ENCODE measurements at places on chromosomes 5 and 9. TPM values are rescaled to one million over a fixed set of nuclear protein-coding genes. Genes with fewer than 3 reads are reported as not detected.

GRCh38 chr9:82410306-82410705 lies 421.7 kb downstream of the SPATA31D1 start:
- DNase-seq = no peak

Gene ARSI
- total RNA-seq = 1.8 TPM

- DNase-seq = no peak
Measured at GRCh38 chr9:121268851-121269641, 1.1 kb downstream of the GSN start.

Gene SHROOM1
- total RNA-seq = 12.1 TPM

DNA sequence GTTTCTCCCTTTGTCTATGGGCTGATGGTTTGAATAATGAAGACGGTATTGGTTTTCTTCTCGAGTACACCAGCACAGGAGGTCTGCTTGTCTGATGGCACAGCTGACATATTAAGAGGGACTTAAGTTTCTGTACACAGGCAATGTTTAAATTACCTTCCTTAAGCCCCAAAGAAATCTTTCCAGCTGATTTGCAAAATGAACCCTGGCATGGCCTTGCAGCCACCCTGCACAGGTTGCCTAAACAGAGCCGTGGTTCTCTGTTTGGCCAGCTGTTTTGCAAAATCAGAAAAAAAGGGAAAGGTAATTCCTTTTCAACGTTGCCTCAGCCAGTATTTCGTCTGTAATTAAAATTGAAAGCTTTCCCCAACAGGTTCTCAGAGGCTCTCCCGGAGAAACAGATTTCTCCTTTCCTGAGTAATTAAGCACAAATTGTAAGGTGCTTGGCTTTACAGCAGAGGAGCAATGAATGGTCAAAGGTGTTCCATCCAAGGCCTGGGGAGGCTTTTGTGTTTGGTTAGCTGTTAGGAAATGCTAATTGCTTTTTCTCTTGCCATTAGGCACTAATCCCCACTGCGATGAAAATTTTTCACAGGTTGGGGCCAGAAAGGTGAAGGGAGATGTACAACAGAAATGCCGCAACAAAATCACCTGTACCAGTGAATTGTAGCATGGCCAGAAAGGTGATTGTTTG lies 138.9 kb downstream of the RASEF start:
- no peak for DNase-seq

GRCh38 chr9:91359734-91360470 lies 1.8 kb downstream of the AUH start:
- no peak for DNase-seq

DNA sequence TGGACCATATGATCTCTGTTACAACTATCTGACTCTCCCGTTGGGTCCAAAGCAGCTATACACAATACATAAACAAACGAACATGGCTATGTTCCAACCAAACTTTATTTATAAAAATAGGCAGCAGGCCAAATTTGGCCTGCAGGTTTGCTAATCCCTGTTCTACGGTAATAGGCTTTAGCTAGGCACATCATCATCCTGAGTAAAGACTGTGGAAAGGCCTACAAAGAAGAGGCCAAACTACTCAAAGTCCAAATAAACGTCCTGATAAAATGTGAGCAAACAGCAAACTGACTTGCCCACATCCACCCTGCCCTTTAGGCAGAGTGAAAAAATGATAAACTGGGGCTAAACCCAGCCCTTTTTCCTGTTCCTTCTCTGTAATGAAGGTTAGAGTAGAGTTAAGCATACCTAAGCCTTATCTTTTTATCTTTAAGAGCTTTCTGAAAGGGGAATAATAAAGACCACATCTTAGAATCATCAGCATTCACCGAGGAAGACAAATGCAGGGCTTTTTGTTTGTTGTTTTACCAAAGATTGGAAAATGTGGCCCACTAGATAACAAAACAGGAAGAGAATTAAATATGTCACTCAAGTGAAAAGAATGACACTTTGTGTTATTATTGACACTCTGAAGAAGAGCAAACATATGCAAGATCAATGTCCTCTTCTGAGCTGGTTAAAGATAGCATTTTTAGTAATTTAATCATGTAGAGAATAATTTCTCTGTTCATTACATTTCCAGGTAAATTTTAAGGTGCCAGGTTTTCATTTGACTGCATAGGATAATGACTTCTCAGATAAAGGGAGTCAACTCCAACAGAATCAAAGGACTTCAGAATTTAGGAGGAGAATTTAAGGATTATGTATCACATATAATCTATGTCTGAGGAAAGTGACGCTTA lies 160.0 kb upstream of the GNA14 start:
- DNase-seq = no peak

Gene FLT4
- total RNA-seq = 203 TPM

DNA sequence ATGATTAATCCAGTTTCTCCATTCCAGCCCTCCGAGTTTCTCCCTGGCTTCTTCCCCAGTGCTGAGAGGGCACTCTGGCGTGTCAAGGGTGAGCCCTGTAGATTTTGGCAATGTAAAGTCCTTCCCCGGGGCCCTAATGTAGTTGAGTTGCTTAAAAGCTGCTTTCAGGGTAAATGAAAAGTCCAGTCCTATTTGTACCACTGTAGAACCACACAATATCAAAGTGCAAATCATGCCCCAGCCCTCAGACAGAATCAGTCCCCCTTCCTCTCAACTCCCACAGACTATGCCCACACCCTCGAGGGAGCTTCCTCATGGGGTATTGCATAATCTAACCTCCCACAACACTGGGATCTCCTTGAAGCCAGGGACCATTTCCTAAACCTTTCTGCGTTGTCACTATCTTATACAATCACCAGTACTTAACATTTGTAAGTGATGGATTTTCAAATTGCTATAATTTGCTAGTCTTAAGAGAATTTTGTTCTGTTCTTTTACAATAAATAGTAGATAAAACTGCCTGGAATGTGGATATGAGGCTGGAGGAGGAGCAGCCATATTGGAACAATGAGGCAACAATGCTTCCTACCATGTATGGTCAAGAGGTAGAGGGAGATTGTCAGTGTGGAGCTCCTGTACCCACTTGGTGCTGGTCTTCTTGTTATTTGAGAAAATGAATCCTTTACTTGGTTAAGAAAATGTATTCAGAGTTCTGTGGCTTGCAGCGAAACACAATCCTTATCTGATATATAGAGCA lies 34.4 kb downstream of the ZNF366 start:
- no peak for DNase-seq

DNA sequence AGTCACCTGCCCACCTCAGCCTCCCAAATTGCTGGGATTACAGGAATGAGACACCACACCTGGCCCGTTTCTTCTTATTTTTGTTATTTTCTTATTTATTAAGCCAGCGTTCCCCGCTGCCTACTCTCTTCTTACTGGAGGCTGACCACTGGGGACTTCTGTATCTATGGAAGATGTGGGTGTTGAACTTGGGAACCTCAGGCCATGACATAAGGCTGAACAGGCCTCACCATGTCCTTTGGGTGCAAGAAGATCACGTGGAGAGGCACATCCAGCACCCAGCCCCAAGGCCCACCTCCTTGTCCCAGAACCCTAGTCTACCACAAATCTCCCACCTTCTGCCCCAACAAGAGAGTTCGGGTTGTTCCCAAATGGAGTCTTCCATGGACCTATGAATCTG lies 59.4 kb upstream of the NEK6 start:
- no peak for DNase-seq

Gene SVEP1
- 0.05 TPM for total RNA-seq

Gene PKN3
- 14.8 TPM for total RNA-seq

Gene LHX3
- total RNA-seq = not detected

Gene CCDC112
- 9.4 TPM for total RNA-seq

GRCh38 chr5:150278916-150279315 lies 10.7 kb downstream of the CAMK2A start:
- DNase-seq = no peak

Gene DNAJC21
- total RNA-seq = 30.9 TPM

- DNase-seq = no peak
Measured at GRCh38 chr9:15966471-15966870, 413.6 kb downstream of the CCDC171 start.

- DNase-seq = no peak
Measured at GRCh38 chr9:94081864-94082463, 2.3 kb upstream of the PTPDC1 start.

Gene GARIN3
- total RNA-seq = not detected

DNA sequence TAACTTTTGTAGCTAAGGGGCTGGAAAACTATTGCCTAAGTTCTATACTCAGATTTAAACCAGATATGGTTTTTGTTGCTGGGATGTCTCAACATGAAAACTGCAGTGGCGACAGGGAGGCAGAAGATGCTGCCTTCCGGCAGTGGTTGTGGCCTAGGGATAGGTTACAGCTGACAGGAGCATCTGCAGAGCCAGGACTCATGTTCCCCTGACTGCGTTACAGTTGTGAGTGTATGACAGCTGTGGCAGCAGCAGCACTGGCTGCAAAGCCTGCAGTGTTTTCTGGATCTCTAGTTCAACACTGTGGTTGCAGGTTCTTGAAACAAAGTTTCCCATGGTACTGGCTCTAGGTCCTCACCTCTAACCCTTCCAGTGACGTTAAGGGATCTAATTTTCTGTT lies 498.8 kb upstream of the CDH18 start:
- DNase-seq = no peak

Gene SLC28A3
- total RNA-seq = under 0.01 TPM

Gene SLC45A2
- not detected for total RNA-seq

GRCh38 chr9:120870206-120870605 lies 6.8 kb downstream of the PHF19 start:
- no peak for DNase-seq

- no peak for DNase-seq
Measured at GRCh38 chr9:123323196-123324013, 32.6 kb upstream of the CRB2 start.

GRCh38 chr5:169697511-169697890 lies 60.4 kb downstream of the DOCK2 start:
- DNase-seq = no peak

Gene FOXD4
- not detected for total RNA-seq

GRCh38 chr5:2721385-2722138 lies 29.9 kb downstream of the IRX2 start:
- DNase-seq = no peak

Data from glomerular endothelial cell (primary cell).